ENCODE measurements at places on chromosomes 6 and 20.

DNA sequence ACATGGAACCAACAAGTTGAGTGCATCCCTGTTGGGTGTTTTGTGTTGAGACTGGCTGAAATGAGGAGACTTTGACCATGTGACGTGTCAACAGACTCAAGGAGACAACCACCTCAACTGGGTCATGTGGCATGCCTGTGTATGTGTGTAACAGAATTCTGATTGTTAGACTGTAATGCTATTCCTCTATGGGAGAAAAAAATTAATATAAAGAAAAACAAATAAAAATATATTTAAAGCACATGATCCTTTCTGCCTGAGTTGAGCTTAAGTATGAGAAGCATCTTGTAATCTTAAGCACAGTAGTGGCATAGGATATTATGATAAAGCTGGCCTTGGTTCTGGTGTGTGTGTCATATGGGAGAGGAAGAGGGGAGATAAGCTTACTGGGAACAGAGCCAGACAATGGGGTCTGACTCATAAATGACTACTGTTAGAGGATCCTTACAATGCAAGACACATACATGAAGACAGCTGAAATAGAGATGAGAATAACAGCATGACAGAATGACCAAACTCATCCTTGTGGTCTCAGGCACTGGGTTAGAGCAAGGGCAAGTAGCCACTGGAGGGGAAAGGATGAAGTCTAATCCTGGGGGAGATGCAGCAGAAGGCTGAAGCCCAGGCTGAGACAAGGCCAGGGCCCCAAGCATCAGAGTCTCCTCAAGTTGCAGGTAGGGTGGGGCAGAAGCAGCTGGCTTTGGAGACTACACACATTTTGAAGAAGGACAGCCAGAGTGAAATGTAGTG lies 9.2 kb downstream of the TP53INP2 start:
- DNase-seq, result peak; percentile 92

GRCh38 chr6:45084257-45084656 lies 243.9 kb upstream of the RUNX2 start:
- DNase-seq, result no peak

- DNase-seq, result peak; percentile 54
Observed at GRCh38 chr6:56840467-56841380, 114.2 kb upstream of the BEND6 start.

DNA sequence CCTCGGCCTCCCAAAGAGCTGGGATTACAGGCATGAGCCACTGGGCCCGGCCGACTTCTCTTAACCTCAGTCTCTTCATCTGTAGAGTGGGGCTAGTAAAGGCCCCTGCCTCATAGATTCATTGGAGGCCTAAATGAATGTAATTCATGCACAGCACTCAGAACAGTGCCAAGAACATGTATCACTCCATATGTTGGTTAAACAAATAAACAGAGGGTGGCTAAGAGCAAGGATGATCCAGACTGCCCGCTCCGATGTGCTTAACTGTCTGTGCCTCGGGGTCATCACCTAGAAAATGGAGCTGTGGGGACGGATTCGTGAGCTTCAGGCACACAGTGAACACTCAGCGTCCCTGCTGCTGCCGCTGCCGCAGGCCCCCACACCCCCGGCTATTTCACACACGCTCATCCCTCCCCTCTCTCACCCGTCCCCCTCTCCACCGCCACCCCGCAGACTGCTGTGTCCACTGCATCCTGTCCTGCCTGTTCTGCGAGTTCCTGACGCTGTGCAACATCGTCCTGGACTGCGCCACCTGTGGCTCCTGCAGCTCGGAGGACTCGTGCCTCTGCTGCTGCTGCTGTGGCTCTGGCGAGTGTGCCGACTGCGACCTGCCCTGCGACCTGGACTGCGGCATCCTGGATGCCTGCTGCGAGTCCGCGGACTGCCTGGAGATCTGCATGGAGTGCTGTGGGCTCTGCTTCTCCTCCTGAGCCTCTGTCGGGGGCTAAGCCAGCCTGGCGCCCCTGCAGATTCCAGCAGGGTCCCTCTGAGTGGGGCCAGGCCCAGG lies 14.8 kb downstream of the MDFI start:
- no peak for DNase-seq

DNA sequence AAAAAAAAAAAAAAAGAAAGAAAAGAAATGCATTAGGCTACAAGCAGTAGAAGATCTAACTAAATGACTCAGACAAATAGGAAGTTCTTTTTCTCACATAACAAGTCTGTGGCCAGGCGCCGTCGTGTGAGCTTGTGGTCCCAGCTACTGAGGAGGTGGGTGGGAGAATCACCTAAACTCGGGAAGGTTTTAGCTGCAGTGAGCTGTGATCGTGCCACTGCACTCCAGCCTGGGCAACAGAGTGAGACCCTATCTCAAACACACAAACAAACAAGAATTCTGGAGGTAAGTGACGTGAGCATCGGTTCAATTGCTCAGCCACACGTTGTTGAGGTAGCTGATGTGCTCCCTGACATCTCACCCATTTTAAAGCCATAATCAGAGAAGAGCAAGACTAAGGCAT lies 37.9 kb upstream of the SLC23A2 start:
- no peak for DNase-seq

GRCh38 chr6:56343295-56343694 lies 95.9 kb upstream of the COL21A1 start:
- no peak for DNase-seq

- DNase-seq, result no peak
Observed at GRCh38 chr6:37569743-37570481, 70.2 kb upstream of the CCDC167 start.

GRCh38 chr6:16824845-16825685 lies 63.8 kb upstream of the ATXN1 start:
- DNase-seq, result no peak

- no peak for DNase-seq
Observed at GRCh38 chr6:34084591-34085290, 61.1 kb downstream of the GRM4 start.

DNA sequence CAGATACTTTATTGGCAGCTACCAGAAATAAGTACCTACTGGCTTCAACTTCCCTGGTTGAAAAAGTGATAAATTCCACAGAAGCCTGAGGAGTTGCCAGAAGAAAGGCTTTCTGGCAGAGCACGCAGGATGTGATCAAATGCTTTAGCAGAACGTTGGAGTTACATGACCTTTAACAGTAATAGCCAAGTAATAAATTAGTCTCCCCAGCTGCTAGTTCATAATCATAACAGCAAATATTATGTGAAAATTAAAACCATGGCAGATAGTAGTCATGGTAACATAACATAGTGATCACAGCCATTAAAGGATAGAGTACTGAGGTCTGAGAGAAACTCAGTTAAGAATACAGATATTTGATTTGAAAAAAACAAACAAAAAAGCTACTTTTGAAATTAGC lies 567.7 kb downstream of the ADGRB3 start:
- DNase-seq, result no peak

GRCh38 chr6:160973311-160974250 lies 18.0 kb upstream of the MAP3K4 start:
- DNase-seq, result no peak

DNA sequence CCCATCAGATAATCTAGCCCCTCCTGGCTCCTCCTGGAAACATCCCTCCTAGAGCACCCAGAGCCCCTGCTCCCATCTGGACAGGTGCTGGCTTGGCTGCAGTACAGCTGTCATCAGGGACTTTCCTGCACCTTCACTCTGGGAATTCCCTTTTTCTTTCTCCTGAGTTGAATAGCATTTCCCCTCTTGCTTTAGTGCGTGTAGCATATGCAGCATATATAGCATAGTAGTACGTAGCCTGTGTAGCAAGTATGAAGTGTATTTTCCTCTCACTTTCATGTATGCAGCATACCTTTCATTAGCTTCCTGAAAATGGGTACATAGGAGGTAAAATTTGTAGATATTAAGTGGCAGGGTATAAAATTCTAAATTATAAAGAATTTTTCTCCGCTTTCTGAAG lies 352.9 kb downstream of the ESR1 start:
- DNase-seq, result no peak

DNA sequence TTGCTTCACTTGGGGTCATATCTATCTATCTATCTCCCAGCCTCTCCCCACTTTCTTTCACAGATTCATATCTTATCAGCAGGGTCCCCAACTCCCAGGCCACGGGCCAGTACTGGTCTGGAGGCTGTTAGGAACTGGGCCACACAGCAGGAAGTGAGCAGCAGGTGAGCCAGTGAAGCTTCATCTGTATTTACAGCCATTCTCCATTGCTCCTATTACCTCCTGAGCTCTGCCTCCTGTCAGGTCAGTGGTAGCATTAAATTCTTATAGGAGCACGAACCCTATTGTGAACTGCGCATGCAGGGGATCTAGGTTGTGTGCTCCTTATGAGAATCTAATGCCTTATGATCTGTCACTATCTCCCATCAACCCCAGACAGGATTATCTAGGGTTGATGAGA lies 14.8 kb upstream of the TAB2 start:
- DNase-seq, result no peak

DNA sequence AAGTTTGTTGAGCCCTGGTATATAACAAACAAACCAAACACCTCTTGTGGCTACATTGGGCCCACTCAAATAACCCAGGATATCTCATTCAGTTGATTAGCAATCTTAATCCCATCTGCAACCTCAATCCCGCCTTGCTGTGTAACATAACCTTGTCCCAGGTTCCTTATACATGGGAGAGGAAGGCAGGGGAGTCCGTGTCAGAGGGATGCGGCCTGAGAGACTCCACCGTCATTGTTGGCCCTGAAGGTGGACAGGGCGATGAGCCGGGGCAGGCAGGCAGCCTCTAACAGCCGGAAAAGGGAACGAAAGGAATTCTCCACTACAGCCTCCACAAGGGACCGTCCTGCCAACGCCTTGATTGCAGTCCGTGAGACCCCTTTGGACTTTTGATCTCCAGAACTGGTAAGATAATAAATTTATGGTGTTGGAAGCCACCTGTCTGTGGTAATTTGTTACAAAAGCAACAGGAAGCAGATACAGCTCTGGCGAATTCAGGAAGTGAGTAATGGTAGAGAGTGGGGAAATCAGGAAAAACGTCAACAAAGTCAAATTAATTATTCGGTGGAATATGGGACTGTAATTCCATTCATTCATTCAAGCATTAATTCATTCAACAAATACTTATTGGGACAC lies 124.5 kb upstream of the SALL4 start:
- DNase-seq, result no peak

- no peak for DNase-seq
Observed at GRCh38 chr20:38569747-38570525, 11.1 kb upstream of the ADIG start.

- DNase-seq, result no peak
Observed at GRCh38 chr6:128505603-128506002, 14.8 kb downstream of the PTPRK start.

DNA sequence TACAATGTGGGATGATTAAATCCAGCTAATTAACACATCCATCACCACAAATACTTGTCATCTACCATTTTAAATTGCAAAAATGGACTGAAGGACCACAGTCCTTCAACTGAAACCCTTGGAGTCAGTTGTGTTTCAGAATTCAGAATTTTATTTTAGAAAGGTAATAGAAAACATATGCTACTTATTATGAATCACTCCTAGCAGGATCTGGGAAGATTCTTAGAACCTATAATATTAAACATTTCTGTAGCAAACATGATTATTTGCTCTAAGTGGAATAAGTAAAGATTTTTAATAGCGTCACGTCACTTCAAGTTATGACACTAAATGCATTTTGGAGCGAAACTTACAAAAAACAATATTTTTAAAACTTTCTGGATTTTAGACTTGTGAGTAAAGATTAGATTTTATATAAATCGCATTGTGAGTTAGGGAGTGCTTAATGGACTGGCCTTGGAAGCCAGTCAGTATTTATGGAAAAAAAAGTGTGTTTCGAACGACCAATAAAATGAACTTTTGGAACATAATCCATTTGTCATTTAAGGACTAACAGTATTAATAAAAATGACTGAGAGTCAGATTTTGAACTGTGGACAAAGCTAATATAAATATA lies 71.8 kb upstream of the PHACTR2 start:
- no peak for DNase-seq

DNA sequence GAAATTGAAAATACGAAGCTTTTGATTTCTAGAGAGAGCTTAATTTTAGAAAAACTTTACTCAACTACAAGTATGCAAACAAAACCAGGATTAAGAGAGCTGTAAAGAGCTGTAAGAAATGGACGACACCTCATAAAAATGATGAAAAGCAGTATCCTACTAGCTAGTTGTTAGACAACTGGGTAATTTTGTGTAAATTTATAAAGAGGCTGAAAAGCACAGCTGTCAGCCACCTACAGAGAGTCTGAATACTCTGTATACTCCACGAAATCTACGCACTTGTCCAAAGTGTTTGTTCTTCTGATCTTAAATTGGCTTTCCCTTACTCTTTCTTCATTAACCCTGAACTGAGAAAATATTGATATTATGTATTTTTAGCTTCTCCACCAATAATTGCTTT lies 808.4 kb upstream of the EPHA7 start:
- DNase-seq, result no peak

- no peak for DNase-seq
Observed at GRCh38 chr20:8365634-8366033, 233.6 kb downstream of the PLCB1 start.

DNA sequence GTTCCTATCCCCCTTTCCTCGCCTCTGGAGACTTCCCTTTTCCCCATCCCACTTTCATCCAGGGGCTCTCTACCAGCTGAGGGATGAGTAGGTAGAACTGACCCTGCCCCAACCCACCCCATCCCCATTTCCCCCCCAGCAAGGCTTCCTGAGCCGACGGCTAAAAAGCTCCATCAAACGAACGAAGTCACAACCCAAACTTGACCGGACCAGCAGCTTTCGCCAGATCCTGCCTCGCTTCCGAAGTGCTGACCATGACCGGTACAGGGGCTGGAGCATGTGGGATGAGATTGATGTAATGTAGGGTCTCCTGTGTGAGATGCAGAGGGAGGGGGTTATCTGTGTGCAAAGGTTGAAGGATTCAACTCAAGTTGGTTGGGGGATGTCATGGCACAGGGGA lies 12.7 kb downstream of the SYNGAP1 start:
- DNase-seq, result no peak

- DNase-seq, result no peak
Observed at GRCh38 chr20:59777331-59777725, 156.1 kb downstream of the SYCP2 start.

DNA sequence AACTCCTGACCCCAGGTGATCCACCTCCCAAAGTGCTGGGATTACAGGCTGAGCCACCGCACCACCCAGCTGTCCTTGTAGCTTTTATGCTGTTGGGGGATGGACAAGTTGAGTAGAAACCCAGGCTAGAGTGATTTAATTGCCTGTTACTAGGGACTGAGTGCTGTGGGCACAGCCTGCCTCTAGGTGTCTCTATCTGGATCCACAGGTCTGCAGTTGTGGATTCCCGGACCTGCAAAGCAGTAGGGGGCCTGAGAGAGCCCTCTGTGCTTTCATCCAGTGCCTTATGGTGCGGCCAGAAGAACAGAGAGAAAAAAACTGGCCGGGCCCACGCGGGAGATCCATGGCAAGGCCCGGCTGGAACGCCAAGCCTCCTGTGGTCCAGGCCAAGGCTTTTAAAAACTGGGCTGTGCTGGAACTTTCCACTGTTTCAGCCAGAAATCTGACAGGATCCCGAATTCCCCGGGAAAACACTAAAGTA lies 5.2 kb downstream of the SIRPA start:
- DNase-seq, result no peak
